Cerebellar cortex (tissue), 1 donor: ENCODE measurements at places on chromosomes 5 and 9.

- no peak for DNase-seq
Observed at GRCh38 chr5:153276151-153276550, 214.3 kb upstream of the GRIA1 start.

DNA sequence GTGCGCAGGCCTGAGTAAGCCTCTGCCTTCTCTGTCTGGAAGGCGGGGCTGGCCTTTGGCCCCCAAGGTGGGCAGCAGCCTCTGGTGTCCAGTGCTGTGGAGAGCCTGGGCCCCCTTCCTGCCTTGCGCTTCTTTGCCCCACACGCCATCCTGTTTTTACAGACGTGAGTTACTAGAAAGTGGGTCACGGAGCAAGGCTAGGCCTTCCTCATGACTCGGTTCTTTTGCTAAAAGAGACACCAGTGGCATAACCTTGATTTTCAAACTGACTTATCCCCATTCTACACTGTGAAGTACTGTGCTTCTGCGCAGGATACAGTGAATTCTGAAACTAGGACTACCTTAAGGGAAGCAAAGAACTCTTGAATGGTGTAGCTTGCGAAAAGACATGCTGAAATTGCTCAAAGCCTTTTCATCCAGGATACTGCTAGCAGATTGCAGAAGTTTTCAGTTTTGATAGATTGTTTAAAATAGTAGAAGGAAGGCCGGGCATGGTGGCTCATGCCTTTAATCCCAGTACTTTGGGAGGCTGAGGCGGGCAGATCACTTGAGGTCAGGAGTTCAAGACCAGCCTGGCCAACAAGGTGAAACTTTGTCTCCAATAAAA is 7.2 kb downstream of the ROPN1L start:
- DNase-seq: no peak

- no peak for DNase-seq
Observed at GRCh38 chr5:38921174-38921573, 75.4 kb downstream of the OSMR start.

DNA sequence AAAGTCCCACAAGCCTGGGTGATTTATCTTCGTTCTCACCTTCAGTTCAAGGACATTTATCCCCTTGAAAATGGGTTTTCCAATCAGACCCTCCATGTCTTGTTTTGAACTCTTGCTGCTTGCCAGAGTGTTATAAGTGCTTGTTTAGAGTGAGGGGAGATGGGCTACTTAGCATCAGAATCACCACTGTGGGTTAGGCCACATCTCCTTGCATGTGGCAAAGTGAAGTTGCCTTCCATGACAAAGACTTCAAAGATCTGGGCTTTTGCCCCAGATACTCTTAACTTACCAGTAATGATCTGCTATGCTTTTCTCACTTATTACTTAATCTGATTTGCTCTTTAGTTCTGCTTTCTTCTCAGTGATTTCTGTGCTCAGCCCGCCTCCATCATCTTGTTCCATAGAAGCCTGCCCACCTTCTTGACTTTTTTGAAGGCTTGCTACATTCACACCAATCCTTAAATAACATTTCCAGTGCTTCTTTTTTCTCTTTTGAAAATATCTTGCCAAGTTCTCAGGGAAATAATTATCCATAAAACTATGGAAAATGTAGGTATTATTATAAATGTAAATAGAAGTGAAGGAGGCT is 39.0 kb downstream of the GPR21 start:
- DNase-seq: no peak

GRCh38 chr5:147530530-147531389 is 20.9 kb upstream of the DPYSL3 start:
- no peak for DNase-seq

- DNase-seq: no peak
Observed at GRCh38 chr5:153135411-153135810, 355.1 kb upstream of the GRIA1 start.

DNA sequence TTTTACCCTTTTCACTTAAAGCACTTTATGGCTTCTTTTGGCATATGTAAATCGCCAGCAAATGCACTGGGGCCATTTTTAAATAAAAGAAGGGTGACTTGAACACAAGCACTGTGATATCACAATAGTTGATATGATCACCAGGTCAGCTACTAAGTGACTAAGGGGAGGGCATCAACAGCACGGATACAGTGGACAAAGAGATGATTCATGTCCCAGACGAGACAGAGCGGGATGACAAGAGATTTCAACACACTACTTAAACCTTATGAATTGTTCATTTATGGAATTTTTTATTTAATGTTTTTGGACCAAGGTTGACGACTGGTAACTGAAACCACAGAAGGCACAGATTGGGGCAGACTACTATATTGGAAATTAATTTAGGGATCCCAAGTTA is 54.1 kb downstream of the RORB start:
- no peak for DNase-seq

GRCh38 chr5:56908942-56909293 is 478 bp upstream of the SETD9 start:
- no peak for DNase-seq

- DNase-seq: no peak
Observed at GRCh38 chr9:114989600-114990410, 59.4 kb upstream of the TNFSF8 start.

DNA sequence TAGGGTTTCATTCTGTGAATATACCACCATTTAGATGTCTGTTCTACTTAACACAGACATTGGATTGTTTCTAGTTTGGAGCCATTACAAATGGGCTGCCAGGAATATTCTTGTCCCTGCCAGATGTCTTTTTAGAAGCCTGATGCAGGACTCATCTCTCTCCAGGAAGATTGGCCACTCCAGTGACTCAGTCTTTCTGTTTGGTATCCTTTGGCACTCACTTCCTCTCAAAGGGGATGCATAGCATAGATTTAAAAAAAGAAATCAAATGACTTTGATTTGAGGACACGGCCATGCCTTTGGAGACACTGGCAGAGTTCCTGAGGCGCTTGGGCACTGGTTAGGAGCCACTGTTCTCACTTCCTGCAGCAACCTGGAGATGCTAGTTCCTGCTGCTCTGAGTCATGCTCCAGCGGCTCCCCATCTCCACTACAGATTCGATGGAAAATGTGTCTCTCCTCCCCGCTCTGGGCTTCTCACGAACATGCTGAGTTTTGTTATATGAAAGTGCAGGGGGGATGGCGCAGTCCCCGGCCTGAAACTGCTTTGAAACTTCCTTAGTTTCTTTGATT is 3.5 kb upstream of the ZNF366 start:
- no peak for DNase-seq

- no peak for DNase-seq
Observed at GRCh38 chr5:148559461-148559860, 94.9 kb downstream of the HTR4 start.

GRCh38 chr5:179767496-179768100 is 26.2 kb upstream of the LTC4S start:
- no peak for DNase-seq

DNA sequence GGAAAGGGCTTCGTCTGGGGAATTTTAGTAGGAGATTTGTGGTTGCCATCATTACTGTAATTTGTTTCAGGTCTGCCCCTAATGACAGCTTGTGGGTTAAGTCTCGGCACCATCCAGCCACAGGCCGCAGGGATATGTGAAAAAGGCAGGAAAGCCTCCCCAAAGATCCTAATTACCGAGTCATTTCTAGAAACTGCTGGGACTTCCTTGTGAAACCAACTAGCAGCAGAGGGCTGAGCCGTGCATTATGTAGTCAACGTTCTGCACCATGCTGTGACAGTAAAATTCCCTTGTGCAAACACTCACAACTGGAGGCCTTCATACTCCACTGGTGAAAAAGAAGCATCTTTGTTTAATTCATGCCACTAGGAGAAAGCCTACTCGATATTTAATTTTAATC is 230.3 kb downstream of the MPDZ start:
- DNase-seq: no peak

DNA sequence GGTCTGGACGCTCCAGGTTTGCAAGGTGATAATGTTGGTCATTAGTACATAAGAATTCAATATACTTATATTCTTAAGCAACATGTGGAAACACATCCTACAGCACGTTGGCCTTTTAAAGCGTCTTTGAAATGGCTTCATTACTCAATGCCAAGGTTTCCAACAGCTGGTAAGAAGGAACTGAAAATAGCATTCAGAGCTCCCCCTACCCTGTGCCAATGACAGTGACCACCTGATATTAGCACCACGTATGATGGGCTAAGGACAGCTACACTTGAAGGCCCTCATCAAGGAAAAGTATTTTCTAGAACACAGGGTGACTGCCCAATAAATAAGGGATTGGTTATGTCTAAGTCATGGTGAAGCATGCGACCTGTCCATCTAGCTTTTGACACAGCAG is 9.9 kb downstream of the ZNF622 start:
- no peak for DNase-seq

DNA sequence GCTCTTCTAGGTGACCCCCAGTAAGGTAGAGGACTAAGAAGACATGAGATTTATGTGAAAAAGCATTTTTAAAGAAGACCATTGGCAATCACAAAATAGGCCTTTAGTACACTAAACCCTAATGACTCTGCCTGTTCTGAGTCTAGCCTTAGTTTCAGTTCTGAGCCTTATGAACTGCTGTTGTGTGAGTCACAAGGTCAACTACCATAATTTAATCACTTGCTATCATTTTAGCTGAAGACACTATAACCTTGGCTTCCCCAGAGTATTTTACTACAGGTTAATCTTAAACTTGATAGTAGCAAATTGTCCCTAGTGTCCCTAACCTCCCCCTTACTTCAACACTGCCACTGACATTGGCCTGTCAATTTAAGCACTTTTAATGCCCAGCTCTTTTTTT is 34.4 kb downstream of the APC start:
- no peak for DNase-seq

GRCh38 chr5:58849921-58850667 is 267.2 kb downstream of the RAB3C start:
- DNase-seq: peak; percentile 67

DNA sequence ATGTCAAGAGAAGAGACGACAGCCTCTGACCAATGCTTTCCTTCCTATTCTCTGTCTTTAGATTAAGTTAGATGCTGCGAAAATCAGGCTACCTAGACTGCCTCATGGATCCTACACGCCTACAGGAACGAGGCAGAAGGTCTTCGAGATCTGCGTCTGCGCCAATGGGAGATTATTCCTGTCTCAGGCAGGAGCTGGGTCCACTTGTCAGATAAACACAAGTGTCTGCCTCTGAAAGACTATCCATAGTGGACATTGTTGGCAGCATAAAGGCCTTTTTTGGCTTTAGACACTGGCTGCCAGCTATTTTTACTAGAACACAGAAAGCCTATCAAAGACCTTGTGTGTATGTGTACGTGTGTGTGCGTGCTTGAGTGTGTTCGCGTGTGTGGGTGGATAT is 90.9 kb upstream of the PPP1R2B start:
- DNase-seq: no peak

- DNase-seq: no peak
Observed at GRCh38 chr9:8614926-8615440, 815.4 kb upstream of the DMAC1 start.

DNA sequence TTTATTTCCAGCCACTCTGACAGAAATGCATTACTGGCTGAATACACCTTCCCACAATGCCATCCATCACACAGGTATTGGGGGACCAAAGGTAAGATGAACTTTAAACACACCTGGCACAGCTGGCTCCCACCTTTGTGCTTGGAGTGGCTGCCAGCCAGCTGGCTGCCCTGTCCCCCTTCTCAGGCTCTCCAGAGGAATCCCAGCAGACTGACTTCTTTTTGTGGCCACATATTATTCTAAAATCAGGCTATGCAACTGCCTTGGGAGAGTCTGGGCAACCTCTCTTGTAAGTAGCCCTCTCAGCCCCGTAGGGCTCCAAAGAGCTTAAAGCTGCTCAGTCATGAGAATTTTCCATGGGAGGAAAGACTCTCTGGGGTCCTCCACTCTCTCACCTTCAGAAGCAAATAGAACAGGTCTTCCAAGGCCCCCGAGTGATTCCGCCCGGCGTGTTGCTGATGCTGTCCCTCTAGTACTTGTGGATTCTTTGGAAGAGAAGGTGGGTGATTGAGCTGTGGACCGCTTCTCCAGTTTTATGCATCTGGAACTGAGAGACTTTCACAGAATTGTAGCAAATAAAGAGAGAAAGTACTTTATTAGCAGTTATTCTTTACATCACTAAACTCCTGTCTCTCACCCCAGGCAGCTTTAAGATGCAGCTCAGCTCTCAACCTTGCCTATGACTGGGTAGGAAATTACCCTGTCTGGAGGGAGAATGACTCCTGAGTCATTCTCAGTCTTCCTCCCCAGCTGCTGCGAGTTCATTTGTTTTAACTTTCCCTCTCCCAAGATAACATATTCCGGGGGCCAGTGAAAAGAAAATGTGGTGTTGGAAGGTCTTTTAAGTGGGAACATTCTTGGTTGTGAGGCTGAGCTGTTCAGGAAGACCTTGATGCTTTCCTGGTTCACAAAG is 159.4 kb upstream of the PITX1 start:
- no peak for DNase-seq

DNA sequence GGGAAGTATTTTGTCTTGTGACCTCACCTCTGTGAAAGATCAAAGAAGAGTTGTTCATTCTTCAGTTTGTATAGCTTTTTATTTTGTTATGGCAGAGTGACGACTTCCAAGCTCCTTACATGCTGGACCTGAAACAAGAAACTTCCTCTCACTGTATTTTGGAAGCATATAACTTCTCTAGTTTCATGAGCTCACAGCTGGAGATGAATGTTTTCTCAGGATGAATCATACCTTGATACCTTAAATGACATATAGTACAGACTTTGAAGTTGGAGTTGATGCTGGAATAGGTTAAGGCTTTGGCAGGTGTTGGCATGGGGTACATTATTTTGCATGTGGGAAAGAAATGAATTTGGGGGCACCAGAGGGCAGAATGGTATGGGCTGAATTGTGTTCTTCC is 112.5 kb downstream of the SLC25A46 start:
- no peak for DNase-seq

- DNase-seq: no peak
Observed at GRCh38 chr5:1273745-1274144, 21.1 kb downstream of the TERT start.

GRCh38 chr9:34658461-34658860 is 4.0 kb downstream of the CCL27 start:
- no peak for DNase-seq

DNA sequence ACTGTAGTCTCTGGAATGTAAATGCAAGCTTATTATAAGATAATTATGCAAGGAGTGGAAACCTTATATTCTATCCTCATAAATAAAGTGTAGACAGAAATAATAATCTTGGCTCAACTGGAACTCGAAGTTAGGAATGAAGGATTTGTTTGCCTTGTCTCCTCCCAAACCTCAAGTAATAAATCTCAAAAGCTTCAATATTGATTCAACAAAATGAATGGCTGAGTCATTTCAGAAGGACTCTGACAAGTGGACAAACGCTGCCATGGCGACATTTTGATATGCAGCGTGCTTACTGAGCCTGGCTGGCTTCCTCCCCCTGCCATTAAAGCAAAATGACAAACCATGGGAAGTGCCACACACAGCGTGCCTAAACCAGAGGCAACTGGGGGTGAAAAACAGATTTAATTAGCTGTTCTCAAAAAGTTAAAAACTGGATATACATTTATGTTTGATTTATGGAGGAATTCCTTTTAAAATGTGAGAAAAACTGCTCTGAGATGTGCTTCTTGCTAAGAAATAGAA is 10.5 kb upstream of the ADGRV1 start:
- DNase-seq: no peak

DNA sequence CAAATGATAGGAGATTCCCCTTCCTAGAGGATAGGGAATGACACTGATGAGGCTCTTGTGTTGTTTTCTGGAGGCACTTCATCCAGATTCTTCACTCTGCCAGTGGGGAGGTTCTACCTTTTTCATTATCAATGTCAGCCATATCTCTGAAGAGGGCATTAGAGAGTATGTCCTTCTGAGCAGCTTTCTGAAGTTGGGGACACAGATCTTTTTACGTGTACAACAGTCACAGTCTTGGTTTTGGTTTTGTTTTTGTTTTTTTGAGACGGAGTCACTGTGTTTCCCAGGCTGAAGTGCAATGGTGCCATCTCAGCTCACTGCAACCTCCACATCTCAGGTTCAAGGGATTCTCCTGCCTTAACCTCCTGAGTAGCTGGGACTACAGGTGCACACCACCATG is 22.6 kb downstream of the CENPH start:
- DNase-seq: no peak
